ENCODE measurements at places on chromosomes 7 and 10.

DNA sequence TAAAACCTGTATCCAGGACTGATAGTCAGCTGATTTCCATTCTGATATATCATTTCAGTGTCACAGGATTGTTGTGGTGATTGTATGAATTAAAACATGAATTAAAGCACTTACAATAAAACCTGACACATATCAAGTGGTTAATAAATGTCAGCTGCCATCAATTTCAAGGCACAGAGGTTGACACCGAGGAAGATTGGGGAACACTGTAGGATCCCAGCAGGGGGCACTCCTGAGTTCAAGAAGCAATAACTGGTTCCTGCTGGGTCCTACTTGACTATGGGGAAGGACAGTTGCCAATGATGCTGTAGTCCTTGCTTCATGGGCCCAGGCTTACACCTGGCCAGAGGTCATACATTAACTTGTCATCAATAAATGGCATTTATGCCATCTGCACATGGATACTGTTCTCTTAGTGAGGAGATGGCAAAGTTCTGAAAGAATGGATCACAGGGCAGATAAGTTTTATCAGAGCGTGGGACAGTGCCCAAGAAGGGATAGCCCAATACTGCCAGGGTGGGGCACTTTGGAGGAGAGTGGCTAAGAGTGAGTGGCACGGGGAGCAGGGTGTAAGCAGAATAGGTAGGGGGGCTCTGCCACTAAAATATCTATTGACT is 24.1 kb downstream of the FZD1 start:
- no peak for DNase-seq

GRCh38 chr10:121525251-121526134 is 72.8 kb downstream of the FGFR2 start:
- DNase-seq: no peak

DNA sequence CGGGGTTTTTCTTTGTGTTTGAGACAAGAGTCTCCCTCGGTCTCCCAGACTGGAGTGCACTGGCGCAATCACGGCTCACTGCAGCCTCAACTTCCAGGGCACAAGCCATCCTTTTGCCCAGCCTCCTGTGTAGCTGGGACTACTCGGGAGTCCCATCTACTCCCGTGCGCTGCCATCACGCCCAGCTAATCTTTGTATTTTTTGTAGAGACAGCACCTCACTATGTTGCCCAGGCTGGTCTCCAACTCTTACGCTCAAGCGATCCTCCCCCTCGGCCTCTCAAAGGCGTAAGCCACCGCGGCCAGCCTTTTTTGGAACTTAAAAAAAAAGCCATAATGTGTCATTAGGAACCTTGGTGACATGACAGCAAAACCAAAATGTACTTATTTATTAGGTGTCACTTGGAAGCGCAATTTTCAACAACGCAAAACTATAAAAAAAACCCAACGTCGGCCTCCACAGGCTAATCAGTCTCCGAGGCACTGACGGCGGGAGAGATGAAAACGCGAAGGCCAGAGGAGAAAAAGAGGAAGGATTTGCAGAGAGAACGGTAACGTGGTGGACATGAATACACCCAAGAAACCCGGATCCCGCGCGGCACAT is 911 bp upstream of the HNRNPH3 start:
- DNase-seq: peak; percentile 61

GRCh38 chr10:86971232-86971991 is 3.1 kb downstream of the ADIRF start:
- DNase-seq: peak; percentile 91

- no peak for DNase-seq
These were observed 133.4 kb downstream of the EVX1 start for GRCh38 chr7:27375958-27376357.

DNA sequence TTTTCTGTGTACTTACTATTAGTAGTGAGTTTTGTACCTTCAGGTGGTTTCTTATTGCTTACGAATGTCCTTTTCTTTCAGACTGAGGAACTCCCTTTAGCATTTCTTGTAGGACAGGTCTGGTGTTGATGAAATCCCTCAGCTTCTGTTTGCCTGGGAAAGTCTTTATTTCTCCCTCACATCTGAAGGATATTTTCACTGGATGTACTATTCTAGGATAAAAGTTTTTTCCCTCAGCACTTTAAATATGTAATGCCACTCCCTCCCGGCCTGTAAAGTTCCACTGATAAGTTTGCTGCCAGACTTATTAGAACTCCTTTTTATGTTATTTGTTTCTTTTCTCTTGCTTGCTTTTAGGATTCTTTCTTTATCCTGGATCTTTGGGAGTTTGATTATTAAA is 1.7 kb upstream of the CYCS start:
- no peak for DNase-seq

- DNase-seq: no peak
These were observed 28.0 kb downstream of the ITPRIP start for GRCh38 chr10:104309980-104310978.

- DNase-seq: no peak
These were observed 28.9 kb upstream of the BAIAP2L1 start for GRCh38 chr7:98429799-98430198.
